ENCODE measurements at places on chromosomes 7 and 10.

DNA sequence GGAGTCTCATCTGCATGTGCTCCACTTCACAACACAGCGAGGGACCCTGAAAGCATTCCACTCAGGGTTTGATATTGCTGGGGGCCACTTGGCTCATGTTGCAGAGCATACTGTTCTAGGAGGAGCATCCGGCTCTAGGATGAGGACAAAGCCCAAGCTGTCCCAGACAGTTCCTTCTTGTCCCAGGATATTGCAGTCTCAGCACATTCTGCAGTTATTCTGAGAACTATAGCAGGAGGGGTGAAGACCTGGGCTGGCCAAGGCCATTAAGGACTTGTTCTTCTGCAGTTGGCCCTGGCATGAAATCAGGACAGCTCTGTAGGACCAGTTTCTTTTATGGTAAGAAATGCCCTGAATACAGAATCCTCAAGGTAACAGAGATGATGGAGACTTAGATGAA is 48.9 kb upstream of the C10orf120 start:
- no peak for DNase-seq

GRCh38 chr7:30800785-30801252 is 29.6 kb downstream of the MINDY4 start:
- DNase-seq, result peak; percentile 74

DNA sequence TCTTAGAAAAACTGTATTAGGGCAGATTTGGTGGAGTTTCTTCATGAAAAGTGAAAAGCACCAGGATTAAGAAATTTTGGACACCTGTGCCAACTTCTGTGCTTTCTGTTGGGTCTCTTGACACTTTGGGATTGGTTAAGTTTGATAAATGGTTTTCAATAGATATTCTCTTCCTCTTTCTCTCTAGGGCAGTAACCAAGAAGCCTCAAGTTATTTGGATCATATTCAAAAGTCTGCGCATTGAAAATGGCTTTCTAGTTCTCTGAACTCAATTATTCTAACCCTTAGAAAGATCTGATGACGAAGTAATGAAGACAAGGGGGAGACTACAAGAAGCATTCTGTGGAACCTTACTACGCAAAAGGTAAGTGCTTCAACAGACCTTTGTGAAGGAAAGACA is 144.0 kb upstream of the CCDC6 start:
- no peak for DNase-seq

GRCh38 chr7:132579260-132579899 is 3.1 kb upstream of the PLXNA4 start:
- DNase-seq, result no peak

- no peak for DNase-seq
Measured at GRCh38 chr7:24912424-24912823, 67.6 kb downstream of the OSBPL3 start.
